ENCODE measurements at places on chromosomes 7 and 10.

DNA sequence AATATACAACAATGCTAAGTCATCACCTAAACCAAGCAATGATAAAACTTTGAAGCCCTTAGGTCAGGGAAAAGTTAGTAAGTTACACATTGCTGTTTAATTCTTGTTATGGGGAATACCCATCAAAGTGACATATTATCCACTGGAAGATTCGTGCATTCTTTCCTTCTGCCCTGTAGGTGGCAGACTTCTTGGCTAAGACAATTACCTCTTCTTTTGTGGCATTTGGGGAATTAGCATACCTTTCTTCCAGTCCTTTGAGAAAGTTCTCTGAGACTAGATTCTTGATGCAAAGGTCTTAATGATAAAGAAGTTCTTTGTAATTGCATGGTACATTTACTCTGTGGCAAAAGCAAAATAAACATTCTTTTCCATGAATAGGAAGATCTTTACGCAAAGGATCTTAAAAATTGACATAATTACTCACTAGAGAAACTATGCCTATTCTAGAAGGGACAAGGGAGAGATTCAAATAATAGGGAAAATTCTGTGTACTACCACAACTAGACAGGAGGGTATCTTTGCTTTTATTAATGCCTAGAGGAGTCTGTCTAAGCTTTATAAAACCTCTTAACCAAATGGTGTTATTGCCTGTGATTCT, 395.9 kb downstream of the GRM8 start:
- no peak for DNase-seq

- no peak for DNase-seq
Measured at GRCh38 chr10:22334414-22335172, 10.7 kb upstream of the SPAG6 start.

DNA sequence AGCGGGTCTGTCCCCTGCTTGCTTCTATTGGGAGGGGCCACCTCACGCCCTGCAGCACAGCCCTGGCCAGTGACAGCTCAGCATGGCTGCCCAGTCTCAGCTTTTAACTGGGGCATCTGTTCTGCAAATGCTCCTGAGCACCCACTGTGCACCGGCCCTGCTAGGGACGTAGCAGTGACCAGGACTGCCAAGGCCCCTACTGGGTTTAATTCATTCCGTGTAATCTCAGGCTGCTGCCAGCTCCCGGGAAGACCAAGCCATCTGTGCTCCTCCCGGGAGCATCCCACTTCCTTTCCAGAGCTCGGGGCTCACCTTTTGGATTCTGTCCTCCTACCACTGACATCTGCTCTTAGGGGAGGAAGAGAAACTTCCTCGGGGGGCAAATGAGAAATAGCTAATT, 85.2 kb downstream of the ADARB2 start:
- no peak for DNase-seq

DNA sequence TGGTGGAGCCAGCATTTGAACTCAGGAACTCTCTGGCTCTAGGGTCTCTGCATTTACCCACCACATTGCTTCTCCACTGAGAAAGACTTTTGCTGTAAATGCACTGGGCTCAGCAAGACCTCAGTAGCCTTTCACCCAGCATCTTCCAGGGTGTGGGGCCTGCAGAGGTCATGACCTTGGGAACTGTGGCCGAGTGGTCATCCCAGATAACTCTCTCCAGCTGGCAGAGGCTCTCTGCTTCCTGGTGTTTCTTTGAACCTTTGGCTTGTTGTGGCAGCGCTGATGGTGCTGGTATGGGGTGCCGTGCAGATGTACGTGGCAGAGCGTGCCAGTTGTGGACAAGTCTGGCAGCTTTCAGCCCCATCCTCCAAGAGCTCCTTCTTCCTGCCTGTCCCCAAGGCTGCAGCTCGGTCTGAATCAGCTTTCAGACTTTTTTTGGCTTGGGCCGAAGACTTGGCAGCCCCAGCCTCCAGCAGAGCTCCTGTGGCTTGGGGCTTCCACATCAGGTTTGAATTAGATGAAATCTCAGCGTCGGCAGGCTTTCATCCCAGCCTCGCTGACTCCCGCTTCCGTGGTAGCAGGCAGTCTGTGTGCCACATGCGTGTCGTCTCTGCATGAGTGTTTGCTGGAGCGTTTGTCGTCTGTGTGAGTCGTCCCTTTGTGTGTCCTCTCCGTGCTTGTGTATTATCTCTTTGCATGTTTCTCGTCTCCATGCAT, 21.5 kb downstream of the ADAMTS14 start:
- no peak for DNase-seq

DNA sequence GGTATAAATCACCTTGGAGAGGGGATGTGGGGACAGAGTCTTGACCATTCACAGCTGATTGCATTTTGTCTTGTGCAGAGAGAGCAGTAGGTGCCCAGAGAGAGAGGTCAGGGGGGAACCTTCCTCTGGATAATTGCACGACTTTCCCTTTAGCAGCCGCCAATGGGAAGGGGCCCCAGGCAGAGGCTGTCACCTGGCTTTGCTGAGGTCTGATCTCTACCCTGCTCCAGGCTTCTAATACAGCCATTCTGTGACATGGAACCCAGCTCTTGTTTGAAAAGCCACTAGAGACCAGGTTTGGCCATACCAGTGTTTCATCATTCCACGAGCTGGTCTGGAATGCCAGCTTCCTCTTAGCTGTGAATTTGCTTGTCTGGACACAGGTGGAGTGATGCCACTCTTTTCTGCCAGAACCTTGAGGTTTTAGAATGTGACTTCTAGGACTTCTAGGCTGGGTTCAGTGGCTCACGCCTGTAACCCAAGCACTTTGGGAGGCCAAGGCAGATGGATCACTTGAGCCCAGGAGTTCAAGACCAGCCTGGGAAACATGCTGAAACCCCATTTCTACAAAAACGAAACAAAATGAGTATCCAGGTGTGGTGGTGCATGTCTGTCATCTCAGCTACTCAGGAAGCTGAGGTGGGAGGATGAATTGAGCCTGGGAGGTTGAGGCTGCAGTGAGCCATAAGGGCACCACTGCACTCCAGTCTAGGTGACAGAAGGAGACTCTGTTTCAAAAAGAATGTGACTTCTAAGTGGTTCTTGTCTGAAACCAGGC, 159.9 kb downstream of the CAMK1D start:
- DNase-seq = no peak

- no peak for DNase-seq
Measured at GRCh38 chr10:79024296-79024695, 44.5 kb upstream of the ZMIZ1 start.

- no peak for DNase-seq
Measured at GRCh38 chr10:78727728-78728127, 341.0 kb upstream of the ZMIZ1 start.

DNA sequence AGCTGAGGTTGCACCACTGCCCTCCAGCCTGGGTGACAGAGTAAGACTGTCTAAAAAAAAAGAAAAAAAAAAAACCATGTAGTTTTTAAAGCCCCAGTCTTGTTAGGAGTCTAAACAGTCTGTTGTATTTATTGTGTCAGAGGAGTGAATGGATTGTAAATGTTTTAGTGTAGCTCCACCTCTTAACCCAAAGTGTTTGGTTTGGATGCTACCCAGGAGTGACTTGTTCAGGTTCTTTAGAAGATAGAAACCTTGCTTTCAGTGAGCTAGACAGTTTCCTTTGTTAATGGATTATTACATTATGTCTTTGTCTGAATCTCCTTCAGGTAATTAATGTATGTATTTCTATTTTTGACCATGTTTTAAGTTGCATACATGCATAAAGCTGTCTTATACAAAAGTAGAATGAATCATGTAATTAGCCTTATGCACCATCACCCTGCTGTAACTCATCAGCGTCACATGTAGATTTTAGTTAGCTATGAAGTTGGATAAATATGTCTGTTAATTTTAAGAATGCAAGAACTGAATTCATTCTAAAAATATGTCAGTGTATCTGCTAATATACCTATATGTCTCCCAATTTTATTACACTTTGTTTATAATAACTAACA, 97.7 kb downstream of the TAF3 start:
- DNase-seq = no peak

DNA sequence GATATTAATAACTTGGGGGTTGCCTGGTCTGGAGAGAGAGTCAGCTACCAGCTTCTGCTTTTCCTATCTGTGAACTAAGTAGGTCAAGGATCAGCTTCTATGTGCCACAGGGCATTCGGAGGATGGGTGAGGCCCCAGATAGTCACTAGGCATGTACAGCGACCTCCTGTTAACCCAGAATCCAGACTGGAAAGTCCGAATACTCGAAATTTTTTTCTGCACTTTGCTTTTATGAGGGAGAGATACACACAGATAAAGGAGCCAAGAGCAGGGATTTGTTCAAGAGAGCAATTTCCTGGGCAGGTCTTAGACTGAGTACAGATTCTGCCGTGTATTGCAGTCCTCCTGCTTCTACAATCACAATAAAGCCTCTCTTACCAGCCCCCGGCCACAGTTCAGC, 54.2 kb downstream of the EMX2 start:
- DNase-seq = no peak

GRCh38 chr7:134823400-134823799, 44.0 kb downstream of the CALD1 start:
- DNase-seq = no peak

- no peak for DNase-seq
Measured at GRCh38 chr7:142012825-142013511, 17.3 kb downstream of the MGAM start.

GRCh38 chr10:63666836-63667383, 145.7 kb downstream of the REEP3 start:
- DNase-seq = no peak

- DNase-seq = no peak
Measured at GRCh38 chr7:2607122-2607922, 24.5 kb upstream of the TTYH3 start.

GRCh38 chr7:131040467-131040932, 287.2 kb upstream of the MKLN1 start:
- DNase-seq = peak; percentile 23

DNA sequence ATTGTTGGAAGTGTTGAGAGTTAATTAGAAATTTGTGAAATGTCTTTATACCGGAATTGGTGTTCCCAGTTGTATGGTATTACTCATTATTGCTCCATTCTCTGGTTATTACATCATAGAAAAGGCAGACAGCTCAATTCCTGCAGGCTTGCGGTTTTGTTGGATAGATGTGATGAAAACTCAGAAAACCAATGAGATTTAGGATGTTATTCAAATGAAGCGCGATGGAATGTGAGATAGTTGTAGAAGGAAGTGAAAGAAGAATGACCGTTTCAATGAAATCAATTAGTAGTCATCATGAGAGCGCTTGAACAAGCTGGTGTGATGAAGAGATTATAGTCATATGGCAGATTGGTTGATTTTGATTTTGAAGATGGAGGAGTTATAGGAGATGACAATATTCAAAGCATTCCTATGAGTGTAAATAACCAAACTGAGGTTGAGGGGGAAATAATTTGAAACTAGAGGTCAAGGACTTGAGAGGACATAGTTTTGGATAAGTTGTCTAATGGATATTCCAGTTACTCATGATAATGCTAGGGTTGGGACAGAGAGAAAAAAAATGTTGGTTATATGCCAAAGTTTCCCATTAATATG, 991.5 kb downstream of the NRG3 start:
- DNase-seq = no peak

- no peak for DNase-seq
Measured at GRCh38 chr10:75079436-75080083, 31.9 kb upstream of the SAMD8 start.

DNA sequence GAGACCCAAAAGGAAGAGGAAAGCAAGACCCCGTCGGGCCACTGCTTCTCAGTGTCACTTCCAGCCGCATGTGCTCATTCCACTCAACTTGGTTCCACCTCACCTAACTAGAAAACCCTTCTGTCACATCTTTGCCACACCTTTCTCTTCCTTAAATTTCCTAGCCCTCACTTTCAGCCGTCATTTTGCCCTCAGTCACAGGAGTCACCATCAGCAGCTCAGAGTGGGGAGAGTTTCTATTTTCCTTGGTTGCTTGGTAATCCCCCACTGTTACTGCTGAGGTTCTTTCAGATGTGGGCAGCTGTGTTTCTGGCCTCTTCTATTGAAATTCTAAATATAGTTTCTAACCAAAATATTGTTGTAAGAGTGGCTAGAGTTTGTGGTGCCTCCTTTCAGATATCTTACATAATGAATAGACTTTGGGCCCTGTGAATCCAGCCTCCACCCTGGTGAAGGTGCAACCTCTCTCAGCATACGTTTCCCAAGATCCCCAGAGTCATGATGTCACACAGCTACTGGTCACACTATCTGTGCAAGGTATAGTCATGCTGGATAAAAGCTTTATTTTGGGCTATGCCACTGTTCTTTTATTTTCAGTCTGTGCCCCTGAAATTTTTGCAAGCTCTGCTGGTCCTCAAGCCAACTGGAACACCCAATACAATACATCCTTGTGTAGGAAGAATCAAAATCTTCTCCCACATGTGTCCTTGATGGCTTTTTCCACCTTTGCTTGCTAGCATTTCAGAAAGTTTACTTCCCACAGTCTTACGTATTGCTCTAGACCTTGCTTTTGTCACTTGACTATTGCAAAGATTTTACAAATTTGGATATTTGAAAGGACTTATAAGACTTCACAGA, 9.2 kb downstream of the AGBL3 start:
- DNase-seq = no peak

DNA sequence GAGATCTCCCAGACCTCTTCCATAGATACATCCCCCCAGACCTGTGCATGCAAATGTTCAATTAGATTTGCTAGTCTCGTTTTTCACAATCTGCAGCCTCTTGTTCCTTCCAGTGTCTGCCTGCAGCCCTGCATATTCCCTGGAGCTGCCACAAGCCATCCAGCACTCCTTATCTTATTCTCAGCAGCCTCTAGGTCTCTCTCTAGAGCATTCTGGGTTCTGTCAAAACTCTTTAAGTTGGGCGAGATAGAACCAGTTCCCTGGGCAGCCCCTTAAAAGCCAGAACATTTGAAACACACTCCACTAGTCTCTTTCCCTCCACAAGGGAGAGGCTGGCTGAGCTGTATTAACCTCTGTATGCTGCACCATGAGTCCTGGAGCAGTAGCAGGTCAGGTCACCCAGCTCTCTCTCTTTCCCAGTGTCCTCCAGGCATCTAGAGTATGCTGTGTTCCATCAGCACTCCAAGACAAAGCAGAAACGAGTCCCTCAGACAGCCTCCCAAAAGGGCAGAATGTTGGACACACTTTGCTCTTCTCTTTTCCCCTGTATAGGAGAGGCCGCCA, 20.6 kb upstream of the MCM10 start:
- no peak for DNase-seq

- DNase-seq = no peak
Measured at GRCh38 chr10:75568450-75569130, 137.2 kb downstream of the LRMDA start.

DNA sequence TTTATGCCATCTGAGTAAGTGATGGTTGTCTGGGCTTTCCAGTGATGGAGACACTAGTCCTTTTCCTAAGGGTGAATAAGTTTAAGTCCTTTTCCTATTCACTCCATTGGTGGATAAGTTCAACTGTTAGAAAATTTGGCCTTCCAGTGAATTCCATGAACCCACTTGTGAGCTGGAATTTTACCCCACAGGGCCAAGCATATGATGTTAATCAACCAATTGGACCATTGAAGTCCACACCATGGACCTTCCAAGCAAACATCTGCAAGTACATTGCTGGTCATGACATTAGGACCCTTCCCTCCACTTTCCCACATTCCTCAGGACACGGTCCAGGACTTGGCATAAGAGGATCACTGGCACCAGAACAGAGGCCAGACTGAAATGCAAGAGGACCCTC, 381.4 kb downstream of the RPS24 start:
- no peak for DNase-seq

- no peak for DNase-seq
Measured at GRCh38 chr10:112775892-112776674, 174.0 kb upstream of the TCF7L2 start.
